ENCODE measurements at places on chromosomes 5 and 9.

DNA sequence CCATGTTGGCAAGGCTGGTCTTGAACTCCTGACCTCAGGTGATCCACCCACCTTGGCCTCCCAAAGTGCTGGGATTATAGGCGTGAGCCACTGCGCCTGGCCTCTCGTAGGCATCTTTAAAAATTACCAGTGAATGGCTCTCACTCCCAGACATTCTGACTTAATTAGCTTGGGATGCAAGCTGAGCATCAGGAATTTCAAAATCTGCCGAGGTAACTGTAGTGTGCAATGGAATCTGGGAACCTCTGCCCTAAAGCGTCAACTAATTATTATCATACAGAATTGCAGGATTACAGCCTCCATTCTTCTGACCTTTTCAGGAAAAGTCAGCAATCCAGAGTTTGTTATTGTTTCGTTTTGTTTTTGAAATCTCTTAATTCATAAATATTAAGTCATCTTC lies 213.4 kb upstream of the DMAC1 start:
- DNase-seq, result no peak

- DNase-seq, result no peak
These were observed 397.2 kb upstream of the DAB2 start for GRCh38 chr5:39822020-39822419.

DNA sequence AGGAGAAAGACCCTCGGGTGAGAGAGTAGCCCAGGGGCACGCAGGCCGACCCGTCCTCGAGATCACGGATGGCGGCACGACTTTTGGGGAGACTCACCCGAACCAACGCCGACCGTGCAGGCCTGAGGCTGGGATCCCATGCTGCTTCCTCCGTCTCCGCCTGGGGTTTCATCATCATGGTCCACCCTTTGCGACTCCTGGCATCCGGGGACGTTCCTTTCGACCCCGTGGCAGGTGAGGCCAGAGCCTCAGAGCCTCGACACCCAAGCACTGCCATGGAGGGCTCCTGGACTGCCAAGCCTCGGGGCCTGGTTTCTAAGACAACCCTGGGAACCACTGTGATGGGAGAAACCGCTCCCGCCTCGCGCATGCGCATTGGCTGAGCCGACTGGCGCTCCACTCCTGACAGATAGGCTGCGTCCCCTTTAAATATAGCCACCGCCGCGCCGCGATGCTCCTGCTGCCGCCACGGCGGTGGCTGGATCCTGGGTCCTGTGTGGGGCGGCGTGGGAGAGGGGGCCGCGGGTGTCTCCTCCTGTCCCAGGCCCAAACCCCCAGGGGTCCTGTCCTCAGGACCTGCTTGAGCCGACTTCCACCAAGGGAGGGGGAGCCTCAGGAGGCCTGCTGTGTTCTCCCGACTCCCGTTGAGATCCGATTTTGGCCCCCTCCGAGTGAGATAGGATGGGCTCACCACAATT lies 481.6 kb downstream of the SPATA31A7 start:
- DNase-seq, result no peak

GRCh38 chr5:158765407-158765806 lies 334.3 kb downstream of the EBF1 start:
- DNase-seq, result no peak

- DNase-seq, result no peak
These were observed 90.2 kb downstream of the NSUN2 start for GRCh38 chr5:6542421-6543345.

DNA sequence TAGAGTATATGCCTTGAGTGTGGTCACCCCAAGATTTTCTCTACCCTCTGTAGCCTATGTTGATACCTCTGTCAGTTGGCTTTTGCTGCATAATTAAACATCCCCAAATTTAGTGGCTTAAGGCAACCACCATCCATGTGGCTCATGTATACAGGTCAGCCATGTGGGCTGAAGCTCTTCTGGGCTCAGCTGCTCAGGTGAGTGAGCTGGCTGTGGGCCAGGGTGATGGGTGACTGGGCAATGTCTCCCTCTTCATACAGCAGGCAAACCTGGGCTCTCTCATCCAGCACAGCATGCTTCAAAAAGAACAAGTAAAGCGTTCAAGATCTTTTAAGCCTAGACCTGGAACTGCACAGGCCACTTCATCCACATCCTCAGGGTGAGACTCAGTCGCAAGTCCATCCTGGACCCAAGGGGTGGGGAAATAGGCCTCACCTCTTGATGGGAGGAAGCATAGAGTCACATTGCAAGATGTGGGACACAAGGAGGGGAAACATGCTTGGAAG lies 188.2 kb upstream of the TAS2R1 start:
- no peak for DNase-seq

GRCh38 chr5:170631466-170632195 lies 127.8 kb downstream of the KCNIP1 start:
- no peak for DNase-seq

DNA sequence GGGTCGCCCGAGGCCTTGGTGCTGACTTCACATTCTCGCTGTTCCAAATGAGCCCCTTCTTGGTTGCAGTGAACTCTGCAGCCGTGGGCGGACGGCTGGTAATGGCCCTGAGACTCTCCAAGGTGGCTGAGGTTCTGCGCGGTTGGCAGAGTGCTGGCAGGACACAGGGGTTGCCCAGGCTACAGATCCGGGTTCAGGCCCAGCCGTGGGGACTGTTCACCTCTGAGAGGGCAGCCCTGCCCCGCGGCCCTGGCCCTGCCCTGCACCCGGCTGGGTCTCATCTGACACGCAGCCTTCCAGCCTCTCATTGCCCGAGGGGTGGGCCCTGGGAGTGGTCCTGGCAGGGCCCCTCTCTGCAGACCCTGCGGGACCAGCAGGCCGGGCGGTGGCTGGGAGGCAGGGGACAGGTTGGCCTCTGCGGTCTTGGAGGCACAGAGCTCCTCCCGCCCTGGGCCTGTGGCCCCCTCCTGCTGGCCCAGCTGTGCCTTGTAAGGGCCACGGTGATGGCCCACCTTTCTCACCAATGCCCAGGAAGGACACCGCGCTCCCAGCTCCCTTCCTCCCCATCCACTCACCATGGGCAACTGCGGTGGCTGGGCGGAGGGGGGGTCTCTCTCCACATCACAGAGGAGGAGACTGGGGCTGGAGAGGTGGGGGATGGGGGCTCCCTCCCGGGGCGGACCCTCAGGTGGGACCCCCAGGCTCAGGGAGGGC lies 51.6 kb downstream of the AHRR start:
- DNase-seq, result no peak

- DNase-seq, result no peak
These were observed 82.1 kb downstream of the PRKACG start for GRCh38 chr9:68931821-68932220.

DNA sequence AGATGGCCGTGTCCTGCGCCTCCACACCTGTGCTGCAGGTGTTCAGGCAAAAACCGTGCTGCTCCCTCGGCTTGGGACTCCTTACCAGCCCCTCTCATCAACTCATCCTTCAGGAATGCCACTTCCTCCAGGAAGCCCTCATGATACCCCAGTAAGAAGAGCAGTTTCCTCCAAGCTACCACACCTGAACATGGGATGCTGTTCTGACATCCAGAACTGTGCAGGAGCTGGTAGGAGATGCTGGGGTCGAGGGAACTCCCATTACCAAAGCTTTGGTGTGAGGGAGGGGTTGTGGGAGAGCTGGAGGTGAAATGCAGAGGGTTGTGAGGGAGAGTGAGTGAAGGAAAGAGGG lies 18.9 kb downstream of the CARD19 start:
- DNase-seq, result no peak

GRCh38 chr5:115578657-115579056 lies 23.6 kb downstream of the TICAM2 start:
- DNase-seq, result no peak

DNA sequence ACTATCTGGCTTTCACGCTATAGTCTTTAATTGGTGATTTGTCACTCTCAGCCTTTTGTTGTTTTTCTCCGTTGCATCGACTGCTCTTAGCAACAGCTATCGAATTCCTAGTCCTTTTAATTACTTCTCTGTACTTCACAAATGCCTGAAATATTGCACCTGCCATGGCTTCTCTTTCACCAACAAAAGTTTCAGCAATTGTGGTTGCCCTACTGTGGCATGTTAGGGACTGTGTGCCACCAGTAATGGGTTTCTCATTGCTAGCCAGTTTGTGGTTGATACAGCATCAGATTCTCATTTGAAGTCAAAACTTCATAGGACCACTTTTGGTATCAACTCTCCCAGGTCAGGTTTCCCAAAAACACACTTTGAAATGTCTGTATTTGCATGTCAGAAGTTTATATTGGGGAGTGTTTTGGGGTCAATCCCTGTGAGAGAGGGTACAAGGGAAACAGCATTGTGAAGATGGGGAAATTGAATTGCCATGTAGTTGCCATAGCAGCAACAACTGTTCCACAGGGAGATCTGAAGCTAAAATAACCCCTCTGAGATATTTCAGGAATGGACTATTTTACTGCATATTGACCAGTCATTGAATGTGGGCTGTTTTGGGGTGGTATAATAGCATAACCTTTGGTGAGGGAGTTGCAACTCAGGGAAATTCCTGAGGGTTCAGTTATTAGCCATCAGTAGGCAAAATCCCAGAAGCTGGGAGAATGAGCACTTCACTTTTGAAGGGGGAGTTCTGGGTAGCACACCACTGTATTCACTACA lies 99.2 kb downstream of the WDR70 start:
- DNase-seq, result no peak

- DNase-seq, result no peak
These were observed 9.0 kb downstream of the CENPK start for GRCh38 chr5:65553941-65554340.

DNA sequence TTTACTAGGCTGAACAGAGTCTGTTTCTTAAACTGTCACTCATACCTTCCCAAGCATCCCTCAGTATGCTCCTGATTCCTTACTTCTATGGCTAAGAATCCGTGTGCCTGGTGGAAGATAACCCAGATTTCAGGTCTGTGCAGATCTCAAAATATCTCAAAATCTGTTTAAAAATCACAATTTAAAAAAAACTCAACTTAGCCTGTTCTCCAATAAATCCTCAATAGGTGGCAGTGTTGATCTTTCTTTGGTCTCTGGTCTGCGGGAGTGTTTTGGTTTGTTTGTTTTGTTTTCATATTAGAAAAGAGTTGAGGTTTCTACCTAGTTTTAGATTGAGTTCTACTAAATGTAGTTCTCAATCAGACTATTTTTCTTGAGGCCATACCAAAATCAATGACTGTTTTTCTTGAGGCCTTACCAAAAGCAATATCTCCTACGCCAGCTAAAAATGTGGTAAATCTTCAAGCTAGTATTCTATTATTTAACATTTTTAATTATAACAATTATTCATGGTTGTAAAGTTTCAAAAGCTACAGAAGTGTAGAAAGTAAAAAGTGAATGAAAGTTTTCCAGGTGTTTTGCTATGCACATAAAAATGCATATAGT lies 57.9 kb downstream of the TGFBR1 start:
- DNase-seq, result peak; percentile 63

DNA sequence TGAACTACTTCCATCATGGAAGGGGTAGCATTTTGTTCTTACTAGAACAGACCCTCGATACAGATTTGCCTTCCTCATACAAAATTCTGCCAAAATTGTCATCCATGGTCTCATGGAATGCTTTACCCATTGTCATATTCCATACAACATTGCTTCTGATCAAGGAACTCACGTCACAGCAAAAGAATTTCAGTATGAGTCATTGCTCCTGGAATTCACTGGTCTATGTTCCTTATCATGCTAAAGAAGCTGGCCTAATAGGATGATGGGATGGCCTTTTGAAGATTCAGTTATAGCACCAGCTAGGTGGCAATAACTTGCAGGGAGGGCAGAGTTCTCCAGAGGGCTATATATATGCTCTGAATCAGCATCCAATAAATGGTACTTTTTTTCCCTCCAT lies 18.2 kb upstream of the FNIP1 start:
- DNase-seq, result no peak

- DNase-seq, result no peak
These were observed 128.9 kb downstream of the STARD4 start for GRCh38 chr5:111383288-111383970.

GRCh38 chr5:95924720-95925377 lies 36.8 kb downstream of the ELL2 start:
- peak; percentile 87 for DNase-seq

- DNase-seq, result no peak
These were observed 390.4 kb upstream of the KIF2A start for GRCh38 chr5:61915646-61916045.

DNA sequence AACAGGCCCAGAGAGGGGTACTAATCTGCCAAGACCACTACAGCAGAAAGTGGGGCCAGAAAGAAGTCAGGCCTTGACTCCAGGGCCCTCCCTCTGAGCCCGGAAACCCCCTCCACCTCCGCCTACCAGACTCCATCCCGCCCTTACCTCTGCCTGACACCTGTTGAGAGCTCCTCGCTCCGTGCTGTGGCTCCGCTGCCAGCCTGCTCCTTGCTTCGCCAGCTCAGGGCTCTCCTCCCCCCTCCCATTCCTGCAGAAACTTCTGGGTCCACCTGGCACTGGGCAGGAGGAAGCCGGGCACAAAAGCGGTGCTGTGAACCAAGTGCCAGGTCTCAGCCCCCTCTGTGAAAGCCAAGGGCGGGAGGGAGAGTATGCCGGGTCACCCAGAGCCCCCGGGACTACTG lies 6.4 kb upstream of the ST6GALNAC6 start:
- no peak for DNase-seq

DNA sequence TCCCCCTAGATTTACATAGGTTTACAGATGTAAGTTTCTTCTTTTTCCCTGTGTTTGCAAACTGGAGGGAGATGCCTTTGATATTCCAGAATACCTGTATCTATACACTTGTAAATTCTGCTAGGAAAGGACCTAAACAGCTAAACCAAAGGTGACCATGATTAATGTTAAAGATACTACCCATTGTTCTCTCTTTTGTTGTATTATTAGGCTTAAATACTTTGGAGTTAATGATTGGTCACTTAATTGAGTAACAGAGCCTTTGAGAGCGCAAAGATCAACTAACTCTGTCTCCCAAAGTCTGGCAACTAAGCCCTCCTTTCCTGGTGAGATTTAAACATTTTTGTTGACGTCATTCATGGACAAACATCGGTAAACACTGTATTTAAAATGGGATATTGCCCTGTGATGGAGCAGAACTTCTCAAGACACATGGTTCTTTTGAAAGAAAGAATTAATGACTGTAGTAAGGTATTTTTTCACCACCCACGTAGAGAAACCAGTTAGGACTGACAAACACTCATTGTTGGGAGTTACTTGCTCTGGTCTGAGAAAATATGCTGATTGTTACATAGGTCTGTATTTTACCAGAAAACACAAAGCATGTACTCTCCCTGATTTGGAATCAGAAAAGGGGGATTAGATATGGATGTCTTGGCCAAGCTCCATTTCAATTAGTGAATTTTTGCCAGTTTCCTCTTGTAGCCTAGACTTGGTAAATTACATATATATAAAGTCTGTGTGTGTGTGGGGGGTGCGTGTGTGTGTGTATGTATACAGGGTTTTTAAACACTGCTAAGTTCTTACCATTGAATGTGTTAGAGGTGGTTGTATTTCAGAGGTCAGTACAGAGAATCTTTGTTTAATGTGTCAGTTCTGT lies 4.6 kb downstream of the VCAN start:
- no peak for DNase-seq
